Activated B cell treated with CpG ODN at 0.5 μM for 24 hours (primary cell): ENCODE measurements at places on chromosomes 7 and 10. TPM values are rescaled to one million over a fixed set of nuclear protein-coding genes. Genes with fewer than 3 reads are reported as not detected.

GRCh38 chr10:96565774-96566173 is 21.0 kb downstream of the TM9SF3 start:
- no peak for DNase-seq

Gene VENTX
- 0.13 TPM in 1 of 2 replicates, not detected in the other for total RNA-seq

GRCh38 chr10:95482501-95483233 is 78.5 kb downstream of the SORBS1 start:
- DNase-seq = no peak

DNA sequence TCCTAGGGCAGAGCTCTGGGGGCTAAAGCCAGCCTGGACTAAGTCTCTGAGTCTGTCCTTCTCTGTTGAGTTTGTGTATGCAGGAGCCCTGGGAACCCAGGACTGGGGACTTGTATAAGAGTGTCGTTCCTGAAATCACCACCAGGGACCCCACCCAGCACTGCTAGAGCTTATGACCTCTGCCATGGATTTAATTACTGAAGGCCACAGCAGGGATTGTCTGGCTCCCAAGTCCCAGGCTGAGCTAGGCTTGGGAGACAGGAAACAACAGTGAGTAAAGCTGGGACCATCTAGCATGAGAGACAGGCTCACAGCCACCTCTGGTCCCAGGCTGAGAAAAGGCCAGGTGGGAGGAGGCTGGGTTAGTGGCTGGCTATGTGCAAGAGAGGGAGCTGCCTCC is 1.4 kb upstream of the TSPAN15 start:
- DNase-seq = no peak

- DNase-seq = no peak
Measured at GRCh38 chr7:37027557-37028341, 303.5 kb upstream of the AOAH start.

- no peak for DNase-seq
Measured at GRCh38 chr7:152699079-152699478, 23.1 kb upstream of the XRCC2 start.

Gene VGF
- total RNA-seq = 0.07 and 0.11 TPM in 2 replicates

- DNase-seq = no peak
Measured at GRCh38 chr10:132732518-132732917, 53.4 kb downstream of the NKX6-2 start.

DNA sequence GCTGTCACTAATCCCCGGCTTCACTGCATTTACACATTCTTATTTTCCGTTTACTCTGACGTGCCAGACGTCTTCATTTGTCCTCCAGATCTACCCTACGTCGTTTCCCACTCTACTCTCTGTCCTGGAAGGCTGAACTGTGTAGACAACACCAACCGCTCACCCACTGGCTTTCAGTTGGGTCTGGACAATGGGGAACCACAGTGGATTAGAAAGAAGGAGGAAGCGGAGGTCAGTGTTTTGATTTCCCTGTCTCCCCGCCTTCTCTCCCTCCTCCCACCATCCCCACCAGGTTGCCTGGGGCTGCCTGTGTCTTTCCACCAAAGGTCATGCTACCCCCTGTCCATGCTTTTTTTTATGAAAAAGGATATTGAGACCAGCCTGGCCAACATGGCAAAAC is 14.0 kb upstream of the CTBP2 start:
- DNase-seq = no peak

GRCh38 chr10:125006921-125007426 is 65.1 kb downstream of the ZRANB1 start:
- no peak for DNase-seq

Gene RNLS
- 4.9 and 5.7 TPM in 2 replicates for total RNA-seq

DNA sequence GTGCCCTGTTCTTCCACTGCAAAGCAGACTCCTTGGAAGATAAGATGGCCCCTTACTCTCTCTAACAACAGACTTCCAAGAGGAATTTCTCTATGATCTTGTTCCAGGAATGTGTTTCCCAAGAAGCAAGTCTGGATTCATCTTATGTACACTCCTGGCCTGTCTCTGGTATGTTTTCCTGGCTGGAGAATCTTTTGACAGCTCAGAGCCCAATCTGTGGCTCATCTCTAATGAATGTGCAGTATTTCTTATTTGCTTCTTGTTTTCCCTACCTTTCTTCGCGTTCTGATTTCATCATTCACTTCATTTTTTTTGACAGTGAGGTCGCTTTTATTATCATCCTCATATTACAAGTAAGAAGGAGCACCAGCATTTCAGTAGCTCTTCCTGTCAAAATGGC is 53.0 kb upstream of the PITRM1 start:
- DNase-seq = no peak

DNA sequence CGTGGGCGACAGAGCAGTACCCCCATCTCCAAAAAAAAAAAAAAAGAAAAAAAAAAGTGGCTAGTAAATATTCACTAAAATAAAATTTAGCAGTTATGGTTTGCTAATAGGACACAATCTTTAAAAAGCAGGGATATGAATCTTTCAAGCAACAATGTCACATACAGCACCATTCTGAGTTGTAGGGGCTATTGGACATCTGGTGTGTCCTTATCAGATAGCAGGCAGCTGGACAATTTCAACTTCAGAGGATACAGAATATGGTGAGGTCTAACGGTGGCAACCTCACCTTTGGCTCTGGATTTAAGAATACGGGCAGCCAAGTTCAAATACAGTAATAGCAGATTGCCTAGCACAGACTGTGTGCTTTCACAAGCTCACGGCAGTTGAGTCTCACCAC is 51.1 kb downstream of the SLC37A3 start:
- DNase-seq = no peak

- DNase-seq = no peak
Measured at GRCh38 chr7:134699899-134700298, 53.2 kb downstream of the BPGM start.

DNA sequence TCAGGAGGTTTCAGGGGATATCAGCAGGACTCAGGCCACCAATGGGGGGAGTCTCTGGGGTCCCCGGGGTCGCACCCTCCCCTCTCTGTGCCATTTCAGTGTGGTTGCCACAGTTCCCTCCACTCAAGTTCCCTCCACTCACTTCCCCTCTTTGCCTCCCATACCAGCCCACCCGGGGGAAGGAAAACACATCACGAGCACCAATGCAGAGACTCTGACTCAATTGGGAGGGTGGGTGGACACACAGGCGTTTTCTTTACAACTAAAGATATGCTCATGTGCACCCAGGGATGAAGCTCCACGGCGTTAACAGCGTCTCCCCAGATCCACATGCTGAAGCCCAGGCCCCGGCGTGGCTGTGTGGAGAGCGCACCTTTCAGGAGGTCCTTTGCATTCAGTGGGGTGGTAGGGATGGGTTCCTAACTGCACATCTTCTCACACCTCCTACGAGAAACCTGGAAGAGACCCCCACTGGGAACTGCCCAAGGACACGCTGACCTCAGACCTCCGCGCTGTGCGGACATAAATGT is 254.1 kb downstream of the ZMYND11 start:
- DNase-seq = no peak

DNA sequence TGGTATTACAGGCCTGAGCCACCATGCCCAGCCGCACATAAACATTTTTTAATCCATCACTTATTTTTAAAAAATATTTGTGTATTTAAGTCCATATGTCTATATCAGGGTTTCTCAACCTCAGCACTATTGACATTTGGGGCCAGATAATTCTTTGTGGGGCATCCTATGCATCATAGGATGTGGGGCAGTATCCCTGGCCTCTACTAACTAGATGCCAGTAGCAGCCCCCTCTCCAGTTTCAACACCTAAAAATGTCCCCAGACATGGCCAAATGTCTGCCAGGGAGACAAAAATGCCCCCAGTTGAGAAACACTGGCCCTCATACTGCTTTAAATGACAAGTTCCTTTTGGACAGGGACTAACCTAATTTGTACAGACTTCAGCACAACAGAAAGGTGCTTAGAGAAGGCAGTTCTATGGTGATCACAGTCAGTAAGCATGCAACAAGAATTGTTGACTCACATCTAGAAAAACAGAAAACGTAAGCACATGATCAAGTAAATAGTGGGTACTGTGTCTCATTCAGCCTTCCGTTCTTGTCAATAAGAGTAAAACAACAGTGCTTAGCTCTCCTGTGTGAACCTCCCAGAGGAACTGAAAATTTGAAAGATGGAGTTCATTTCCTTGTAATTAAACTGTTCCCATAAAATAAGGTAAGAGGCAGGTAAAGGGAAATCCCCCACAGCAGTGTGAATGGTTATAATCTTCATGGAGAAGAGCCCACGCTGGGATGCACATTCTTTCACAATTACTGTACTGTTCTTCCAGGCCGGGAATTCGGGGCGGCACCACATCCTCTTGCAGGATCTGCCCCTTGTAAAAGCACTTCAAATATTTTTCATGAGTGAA is 17.3 kb upstream of the ADRB1 start:
- no peak for DNase-seq

DNA sequence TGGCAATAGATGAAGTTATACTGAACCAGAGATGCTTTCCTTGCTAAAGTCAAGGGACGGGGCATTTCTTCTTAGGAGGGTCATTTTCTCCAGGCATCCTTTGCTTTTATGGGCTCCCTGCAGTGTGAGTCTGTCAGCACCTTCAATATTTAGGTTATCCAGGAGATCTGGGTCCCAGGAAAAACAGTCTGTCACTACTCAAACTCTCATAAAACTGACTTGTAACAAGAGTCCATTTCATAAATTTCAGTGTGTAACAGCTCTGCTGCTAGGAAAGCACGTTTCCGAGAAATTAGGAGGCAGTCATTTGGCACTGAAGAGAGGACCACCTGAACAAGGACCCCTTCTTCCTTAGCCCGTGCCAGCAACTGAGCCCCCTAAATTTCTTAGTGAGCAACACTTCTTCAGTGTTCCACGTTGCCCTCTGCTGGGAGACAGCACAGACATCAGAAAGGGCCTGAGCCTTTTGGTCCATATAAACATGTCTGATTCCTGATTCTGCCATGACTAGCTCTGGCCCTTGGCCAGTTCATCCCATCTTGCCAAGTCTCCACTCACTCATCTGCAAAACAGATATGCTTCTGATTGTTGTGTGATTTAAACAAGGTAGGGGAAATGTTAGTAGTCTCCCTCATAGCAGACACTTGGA is 7.2 kb downstream of the GCC1 start:
- no peak for DNase-seq

Gene SKIDA1
- 0.60 TPM in 1 of 2 replicates, not detected in the other for total RNA-seq

DNA sequence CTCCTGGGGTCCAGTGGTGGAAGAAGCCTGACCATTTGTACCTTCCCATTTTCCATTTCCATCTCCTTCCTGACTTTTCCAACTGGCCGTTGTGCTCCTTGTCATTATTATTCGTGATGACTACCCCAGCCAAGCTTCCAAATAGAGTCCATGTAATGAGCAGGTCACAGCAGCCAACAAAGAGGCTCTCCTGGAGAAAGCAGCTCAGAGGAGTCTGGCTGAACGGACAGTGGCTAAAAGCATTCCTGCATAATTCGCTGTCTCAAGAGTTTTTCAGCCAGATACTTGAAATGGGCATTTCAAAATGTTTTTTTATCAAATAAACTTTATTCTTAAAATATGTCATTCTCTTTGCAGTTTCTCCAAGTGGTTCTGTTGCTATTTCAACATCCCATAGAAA is 458.6 kb downstream of the INHBA start:
- no peak for DNase-seq

Gene ACHE
- 0.16 and 0.34 TPM in 2 replicates for total RNA-seq

Gene IDE
- total RNA-seq = 37.7 and 39.2 TPM in 2 replicates

DNA sequence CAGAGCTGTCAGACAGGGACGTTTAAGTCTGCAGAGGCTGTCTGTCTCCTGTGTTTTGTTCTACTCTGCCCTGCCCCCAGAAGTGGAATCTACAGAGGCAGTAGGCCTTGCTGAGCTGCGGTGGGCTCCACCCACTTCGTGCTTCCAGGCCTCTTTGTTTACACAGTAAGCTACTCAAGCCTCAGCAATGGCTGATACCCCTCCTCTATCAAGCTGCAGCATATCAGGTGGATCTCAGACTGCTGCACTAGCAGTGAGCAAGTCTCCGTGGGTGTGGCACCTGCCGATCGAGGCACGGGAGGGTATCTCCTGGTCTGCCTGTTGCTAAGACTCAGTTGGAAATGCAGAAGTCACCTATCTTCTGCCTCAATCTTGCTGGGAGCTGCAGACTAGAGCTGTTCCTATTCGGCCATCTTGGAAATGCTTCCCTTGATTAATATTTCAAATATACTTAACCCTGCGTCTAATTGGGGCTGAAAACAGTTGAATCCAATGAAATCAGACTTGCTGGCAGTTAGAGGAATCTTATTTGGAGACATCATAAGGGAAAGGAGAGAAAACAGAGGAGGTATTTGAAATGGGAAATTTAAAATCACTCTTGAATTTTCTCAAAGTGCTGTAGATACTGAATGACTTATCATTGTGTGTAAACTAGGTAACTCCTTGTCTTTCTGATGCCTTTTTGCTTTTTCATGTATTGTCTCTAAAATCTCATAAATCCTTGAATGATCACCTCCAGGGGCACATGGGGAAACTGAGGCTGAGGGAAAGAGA is 13.8 kb upstream of the CYP3A5 start:
- no peak for DNase-seq

DNA sequence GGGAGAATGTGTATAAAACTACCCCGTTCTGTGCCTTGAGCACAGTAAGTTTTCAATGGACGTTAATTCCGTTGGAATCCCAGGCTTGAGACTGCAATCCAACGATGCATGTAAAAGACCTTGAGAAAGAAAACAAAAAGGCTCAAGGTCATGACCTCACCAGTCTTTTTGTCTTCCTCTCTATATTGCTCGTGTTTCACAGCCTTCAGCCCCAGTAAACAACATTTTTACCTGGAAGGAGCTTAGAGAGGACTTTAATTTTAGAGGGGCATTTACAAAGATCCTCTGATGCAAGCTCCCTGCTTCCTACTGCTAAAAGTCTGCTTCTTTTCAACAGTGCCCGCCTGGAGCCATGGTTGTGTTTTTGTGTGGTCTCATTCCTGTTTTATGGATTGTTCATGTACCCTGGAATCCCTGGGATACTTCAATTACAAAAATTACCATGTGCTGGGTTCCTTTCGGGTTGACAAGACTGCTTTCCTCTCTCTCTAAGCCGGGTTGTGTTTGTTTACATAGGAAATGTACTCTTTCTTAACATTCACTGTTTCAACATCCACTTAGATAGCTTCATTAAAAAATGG is 320.1 kb upstream of the NFE2L3 start:
- no peak for DNase-seq

GRCh38 chr10:125160856-125161706 is 718 bp upstream of the CTBP2 start:
- no peak for DNase-seq

DNA sequence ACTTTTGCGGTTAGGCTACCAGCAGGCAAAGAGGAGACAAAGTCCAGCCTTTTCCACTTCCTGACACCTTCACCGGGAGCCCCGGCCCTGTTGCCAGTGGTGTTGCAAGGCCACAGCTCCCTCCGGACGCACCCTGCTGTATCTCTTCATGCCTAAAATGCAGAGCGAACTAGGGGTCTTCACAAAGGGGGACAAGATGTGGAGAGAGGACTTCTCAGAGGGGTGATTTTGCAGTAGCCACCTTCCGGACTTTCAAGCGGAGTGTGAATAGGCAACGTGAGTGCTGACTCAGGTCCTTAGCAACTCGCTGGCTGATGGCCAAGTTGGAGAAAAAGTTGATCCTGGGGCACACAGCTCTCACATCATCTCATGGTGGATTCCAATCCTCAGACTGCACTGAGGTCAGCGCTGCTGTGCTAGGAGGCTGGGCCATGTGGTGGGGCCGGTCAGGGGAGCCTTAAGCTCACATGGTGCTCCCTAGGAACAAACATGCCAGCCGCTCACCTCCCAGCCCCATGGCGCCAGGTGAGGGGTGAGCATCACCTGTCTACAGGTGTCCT is 166.3 kb downstream of the LCOR start:
- no peak for DNase-seq

GRCh38 chr10:110022716-110023504 is 15.1 kb downstream of the ADD3 start:
- DNase-seq = no peak

Gene ELN
- not detected in 2 replicates for total RNA-seq

GRCh38 chr10:128001849-128002248 is 94.9 kb downstream of the PTPRE start:
- no peak for DNase-seq

Gene NOBOX
- total RNA-seq = not detected in 2 replicates
